ENCODE measurements at places on chromosomes 3 and 15.

DNA sequence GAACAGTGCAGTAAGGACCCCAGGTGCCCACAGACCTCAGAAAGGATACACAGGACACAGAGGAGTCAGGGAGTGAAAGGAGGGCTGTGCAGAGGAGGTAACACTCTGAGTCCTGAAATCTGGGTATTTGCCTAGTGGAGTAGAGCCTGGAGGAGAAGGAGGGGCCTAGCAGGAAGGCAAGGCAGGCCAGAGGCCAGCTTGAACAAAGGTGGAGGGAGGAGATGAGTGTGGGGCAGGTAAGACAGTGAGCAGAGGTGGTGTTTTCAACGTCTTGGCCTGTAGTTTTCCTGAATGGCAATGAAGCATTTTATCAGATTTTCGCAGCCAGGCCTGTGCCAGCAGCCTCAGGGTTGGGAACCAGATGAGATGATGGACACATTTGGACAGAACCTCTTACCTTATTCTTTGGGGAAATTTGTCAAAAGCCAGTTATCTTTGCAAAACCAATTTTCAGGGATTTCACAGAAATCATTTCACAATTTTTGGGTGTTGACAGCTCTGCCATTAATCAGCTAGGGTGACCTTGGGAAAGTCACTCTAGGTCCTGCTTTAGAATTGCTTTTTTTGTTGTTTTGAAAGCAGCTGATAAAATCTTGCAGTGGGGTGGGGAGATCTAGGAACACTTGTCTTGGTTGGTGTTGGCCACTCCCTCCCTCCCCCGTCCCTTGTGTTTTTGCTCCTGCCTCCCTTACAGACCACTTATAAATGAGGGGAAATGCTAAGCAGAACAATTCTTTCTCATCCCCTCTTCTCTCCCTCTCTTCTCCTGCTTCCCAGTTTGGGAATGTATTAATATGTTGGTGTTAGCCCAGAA, 38.4 kb downstream of the SPSB4 start:
- no peak for DNase-seq

DNA sequence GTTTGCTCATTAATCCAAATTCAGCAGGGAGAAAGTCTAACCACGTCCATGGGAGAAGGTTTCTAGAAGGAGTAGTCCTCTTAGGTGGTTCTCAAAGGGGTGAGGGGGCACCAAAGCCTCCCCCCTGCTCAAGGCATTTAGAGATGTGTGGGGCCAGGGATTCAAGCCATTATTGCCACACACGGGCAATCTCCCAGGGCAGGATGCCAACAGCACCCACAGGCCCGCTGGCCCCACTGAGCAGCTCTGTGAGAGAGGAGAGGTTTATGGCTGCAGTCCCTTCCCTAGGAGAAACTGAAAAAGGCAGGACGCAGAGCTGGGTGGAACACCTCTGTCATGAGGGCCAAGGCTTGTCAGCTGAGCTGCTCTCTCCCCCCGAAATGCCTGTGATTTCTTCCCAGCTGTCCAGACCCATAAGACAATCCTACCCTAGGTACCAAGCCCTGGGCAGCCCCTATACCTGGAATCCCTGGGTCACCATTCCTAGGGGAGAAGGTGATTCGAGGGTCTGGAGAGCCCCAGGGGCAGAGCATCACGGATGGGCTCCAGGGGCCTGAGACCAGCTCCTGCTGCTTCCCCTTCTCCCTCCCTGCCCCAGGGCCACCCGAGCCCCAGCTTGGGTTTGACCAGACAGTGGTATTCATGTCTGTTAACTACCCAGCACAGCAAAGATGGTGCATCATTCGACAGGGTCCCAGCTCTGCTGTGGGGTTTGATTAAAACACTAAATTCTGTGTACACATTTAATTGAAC, 39.0 kb downstream of the WHAMM start:
- no peak for DNase-seq

DNA sequence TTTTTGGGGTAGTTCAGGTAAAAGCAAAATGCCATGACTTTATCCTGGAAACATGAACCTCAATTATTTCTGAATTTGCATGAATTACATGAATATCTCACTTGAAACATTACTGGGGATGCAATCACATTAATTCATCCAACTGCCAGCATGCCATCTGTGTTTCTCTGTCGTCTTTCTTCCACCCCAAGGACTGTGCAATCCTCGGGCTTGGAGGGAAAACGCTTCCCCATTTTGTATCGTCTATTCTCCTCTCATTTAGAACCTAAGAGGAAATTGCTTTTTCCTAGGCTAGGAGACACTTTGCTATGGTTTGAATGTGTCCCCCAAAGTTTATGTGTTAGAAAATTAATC, 109.4 kb downstream of the SQOR start:
- no peak for DNase-seq

DNA sequence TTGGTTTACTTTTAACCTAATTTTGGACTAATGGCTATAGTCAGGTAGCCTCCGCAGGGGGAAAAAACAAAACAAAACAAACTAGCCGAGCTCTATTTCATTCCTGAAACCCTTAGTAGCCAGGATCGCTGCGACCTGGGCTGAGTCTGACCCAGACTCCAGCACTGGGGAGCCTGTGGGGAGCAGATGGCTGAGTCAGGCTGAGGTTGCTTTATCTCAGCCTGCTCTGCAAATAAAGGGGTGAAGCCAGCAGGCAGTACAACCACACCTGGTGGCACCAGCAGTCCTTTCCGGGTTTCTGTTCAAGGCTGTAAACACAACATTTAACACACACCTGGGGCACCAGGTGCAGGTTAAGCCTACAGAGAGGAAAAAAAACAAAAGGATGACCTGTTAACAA, 27.3 kb downstream of the ABHD2 start:
- DNase-seq: no peak

DNA sequence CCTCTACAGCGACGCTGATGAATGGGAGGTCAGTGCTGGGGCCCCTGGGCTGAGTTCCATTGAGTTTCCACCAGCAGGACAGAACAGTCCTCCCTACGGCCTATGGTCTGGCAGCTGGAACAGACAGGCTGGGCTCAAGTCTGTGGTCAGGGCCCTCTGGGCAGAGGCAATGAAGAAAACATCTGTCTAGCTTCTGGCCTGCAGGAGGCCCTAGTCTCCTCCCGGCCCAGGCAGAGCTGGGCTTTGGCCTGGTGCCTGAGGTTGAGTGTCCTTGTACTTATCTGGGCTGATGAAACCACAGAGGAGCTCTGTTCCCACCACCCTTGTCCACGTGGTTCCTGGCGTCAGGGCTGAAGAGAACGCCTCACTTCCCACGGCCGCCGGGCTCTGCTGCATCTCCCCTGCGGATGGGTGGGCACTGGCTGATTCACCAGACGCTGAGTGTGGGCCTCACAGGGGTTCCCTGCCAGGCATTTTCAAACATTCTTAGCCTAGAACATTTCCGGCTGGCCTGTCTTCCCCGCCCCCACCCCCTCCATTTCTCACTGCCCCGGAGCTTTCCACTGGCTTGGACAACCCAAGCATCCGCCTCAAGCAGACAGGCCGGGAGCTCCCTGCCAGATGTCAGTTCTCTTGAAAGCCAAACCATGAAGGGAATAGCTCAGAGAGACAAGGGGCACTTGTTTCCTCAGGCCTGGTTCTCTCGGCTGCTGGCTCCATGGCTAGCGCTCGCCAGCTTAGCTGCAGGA, 20.3 kb downstream of the PPCDC start:
- DNase-seq: no peak

GRCh38 chr3:128452678-128453275, 13.9 kb downstream of the DNAJB8 start:
- DNase-seq: no peak

DNA sequence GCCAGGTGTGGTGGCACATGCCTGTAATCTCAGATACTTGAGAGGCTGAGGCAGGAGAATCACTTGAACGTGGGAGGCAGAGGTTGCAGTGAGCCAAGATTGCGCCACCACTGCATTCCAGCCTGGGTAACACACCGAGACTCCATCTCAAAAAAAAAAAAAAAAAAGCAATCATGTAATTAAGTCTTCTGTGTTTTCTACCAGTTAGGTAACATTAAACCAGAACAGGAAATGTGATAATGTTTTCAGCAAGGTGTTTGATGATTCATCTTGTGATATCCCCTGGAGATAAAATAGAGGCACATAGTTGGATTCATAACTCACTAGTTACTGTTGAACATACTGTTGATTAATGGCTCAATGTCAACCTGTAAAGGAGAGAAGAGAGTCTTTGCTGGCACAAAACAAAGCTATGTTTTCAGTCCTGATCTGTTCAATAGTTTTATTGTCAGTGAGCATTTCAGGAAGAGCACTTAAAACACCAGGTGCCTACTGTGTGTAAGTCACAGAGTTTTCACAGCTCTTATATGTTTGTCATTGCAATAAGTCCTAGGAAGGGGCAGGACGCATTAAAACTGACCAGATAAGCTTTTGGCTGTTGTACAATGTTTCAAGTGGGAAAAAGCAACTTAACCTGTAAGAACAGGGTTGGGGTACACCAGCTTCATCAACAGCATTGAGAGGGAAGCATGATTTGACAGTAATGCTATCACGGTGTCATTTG, 19.5 kb downstream of the DNAJB11 start:
- DNase-seq: no peak

GRCh38 chr3:159266779-159267178, 464.9 kb downstream of the MFSD1 start:
- no peak for DNase-seq

DNA sequence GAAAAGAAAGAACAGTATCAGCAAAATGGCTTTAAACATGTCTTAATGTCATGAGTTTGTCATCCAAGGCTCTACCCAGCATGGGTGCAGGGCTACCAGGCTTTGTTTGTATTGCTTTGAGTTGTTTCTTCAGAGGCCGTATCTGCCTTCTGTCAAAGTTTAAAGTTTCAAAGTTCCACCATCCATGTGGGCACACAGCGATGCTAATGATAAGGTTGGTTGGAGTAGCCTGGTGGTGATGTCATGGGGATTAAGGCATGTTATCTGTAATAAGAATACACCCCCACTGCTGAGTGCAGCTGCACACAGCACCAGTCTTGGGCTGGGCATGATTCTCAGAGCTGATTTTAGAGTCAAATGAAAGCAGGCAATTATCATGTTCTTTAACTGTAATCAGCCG, 72.0 kb upstream of the LRTM1 start:
- no peak for DNase-seq

- no peak for DNase-seq
Measured at GRCh38 chr15:75733761-75734651, 21.4 kb upstream of the CSPG4 start.

DNA sequence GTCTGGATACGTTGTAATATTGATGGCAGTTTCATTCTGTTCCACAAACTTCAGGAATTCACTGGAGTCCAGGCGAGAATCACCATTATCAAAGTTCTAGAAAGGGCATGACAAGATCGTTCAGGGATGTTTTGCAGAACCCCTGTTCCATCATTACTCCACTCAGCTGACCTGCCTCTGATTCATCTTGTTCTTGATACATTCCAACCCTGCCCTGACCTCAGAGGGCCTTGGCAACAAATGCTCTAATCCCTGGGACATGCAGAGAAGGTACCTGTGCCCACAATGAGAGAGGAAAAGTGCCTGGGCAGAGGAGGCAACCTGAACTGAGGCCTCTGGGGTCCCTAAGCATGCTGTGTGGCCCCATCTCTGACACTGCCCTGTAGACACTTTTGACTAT, 45.9 kb downstream of the FSTL1 start:
- DNase-seq: no peak

DNA sequence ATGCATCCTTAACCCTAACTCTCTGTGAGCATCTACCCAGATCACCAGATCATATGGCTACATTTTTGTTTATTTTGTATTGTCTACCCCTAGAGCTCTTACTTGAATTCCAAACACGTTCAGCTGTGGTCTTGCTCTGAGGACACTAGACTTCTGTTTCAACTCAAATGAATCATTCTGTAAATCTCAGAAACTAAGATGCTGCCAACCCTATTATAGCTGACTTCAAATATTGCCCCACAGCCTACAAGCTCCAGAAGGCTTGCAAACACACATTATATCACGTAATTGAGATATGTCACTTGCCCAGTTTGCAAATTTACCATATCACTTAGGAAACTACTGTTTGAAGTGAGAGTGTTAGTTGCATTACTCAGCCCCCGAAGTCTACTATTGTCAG, 426.2 kb upstream of the ARL6 start:
- DNase-seq: no peak
